GM13977 (cell line): ENCODE measurements at places on chromosomes 1 and 21.

DNA sequence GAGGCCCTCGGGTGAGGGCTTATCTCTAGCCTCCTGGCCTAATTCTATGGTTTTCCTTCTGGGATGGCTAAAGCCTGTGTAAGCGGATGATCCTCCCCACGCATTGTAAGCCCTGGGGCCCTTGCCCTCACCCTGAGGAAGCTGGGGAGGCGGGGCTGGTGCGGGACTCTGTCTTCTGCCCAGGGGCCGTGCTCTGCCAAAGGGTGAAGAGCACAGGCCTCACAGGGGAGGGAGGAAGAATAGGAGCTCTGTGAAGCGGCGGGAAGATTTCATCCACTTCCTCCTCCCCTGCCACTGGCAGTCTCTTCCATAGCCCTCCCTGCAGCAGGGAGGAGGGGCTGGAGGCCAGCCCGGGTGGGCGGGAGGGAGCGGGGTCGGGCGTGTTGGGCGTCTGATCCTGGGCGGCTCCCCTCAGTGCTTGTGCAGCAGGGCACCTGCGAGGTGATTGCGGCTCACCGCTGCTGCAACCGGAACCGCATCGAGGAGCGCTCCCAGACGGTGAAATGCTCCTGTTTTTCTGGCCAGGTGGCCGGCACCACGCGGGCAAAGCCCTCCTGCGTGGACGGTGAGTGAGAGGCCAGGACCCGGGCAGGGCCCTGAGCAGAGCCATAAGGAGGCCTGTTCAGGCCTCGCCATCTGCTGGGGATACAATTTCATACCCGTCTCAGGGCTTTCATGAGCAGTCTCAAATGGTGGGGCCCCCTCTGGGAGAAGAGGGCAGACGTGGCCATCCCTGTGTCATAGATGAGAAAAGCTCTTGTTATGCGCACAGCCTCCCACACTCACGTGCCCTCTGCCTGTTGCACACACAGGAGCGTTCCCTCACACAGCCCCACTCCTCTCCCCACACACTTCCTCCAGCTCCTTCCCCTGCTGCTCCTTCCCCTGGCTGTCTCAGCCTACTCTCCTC lies 7.7 kb upstream of the PPM1J start:
- no peak for DNase-seq

GRCh38 chr1:88698764-88699163 lies 14.7 kb downstream of the PKN2 start:
- no peak for DNase-seq

- DNase-seq, result no peak
These were observed 58.3 kb downstream of the UBIAD1 start for GRCh38 chr1:11331036-11331944.

DNA sequence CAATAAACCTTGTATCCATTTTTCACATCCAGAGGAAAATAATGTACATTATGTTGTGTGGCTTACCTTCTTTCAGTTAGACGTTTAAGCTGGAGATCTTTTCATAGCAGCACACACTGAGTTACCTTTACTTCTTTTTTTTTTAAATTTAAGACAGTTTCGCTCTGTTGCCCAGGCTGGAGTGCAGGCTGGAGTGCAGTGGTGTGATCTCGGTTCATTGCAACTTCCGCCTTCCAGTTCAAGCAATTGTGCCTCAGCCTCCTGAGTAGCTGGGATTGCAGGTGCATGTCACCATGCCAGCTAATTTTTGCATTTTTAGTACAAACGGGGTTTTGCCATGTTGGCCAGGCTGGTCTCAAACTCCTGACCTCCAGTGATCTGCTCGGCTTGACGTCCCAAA lies 7.4 kb upstream of the CAMTA1 start:
- DNase-seq, result no peak

GRCh38 chr1:226210571-226211176 lies 12.8 kb upstream of the MIXL1 start:
- DNase-seq, result no peak

GRCh38 chr1:151868486-151868885 lies 15.0 kb upstream of the THEM5 start:
- no peak for DNase-seq

DNA sequence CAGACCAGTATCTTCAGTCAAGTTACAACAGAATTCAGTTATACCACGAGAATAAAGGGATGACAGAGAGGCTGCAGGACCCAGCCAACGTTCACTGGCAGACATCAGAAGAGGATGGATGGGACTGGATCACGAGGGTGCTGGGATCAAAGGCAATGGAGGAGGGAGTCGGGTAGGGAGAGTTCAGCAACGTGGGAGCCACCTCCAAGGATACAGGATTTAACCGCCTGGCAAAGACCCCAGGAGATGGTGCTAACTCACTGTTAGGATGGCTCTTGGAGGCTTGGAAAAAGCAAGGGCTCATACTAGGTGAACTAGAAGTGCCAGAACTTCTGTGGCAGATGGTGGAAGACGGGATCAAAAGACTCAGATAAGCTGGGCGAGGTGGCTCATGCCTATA lies 99.1 kb upstream of the DISP3 start:
- DNase-seq, result no peak

- DNase-seq, result no peak
These were observed 173.7 kb downstream of the KCNJ6 start for GRCh38 chr21:37742532-37742931.

DNA sequence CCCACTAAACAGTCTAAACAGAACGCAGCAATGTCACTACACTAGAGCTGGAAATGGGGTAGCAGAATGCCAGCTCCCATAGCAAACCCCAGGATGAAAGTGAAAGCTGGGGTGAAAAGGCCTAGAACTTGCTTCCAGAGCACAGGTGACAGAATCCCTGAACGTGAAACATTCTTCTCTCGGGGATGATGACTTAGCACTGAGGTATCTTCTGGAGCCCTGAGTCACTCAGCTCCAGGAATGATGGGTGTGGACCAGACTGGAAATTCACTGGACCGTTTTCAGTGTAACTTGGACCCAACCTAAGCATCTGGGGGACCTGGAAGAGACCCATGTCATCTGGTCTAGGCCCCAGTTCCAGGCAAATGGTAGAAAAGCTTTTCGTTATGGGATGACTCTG lies 108.9 kb downstream of the CDC7 start:
- DNase-seq, result no peak

- DNase-seq, result no peak
These were observed 26.8 kb downstream of the IFFO2 start for GRCh38 chr1:18929686-18930085.

GRCh38 chr1:3992103-3992556 lies 92.1 kb upstream of the C1orf174 start:
- DNase-seq, result no peak

GRCh38 chr1:202362212-202362611 lies 13.7 kb downstream of the PPP1R12B start:
- DNase-seq, result no peak

DNA sequence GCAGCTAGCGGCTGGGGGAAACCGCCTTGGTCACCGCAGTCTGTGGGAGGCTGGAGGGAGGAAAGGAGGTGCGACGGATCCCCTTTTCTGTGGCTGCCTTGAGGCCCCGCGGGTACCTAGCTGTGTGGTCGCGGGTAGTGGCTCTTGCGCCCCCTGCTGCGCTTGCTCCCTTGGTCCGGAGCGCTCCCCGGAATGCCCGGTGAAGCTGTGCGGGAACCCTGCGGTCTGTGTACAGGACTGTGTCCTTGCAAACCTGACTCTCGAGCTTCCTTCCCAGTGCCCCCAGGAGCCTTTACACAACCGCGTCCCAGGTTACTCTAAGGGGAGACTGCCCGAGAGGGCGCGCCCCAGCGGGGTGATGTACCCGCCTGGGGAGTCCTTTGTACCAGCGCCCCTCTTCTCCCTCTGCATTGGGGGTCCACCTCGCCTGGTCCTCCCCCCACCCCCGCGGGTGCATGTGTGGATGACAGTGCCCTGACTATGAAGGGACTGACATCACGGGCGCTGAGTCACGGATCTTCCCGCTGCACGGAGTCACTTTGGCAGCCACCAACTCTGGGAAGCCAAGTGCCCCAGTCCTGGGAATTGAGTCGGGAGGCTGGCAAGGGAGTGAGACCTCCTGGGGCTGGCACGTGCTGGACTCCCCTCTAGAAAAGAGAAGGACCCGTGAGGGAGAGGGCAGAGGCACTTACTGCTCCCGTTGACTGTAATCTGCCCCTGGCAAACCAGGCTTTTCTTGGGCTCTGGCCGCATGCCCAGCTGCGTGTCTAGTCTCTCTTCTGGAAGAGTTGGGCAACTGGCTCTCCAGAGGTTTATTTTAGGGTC lies 816 bp downstream of the IL6R start:
- no peak for DNase-seq

DNA sequence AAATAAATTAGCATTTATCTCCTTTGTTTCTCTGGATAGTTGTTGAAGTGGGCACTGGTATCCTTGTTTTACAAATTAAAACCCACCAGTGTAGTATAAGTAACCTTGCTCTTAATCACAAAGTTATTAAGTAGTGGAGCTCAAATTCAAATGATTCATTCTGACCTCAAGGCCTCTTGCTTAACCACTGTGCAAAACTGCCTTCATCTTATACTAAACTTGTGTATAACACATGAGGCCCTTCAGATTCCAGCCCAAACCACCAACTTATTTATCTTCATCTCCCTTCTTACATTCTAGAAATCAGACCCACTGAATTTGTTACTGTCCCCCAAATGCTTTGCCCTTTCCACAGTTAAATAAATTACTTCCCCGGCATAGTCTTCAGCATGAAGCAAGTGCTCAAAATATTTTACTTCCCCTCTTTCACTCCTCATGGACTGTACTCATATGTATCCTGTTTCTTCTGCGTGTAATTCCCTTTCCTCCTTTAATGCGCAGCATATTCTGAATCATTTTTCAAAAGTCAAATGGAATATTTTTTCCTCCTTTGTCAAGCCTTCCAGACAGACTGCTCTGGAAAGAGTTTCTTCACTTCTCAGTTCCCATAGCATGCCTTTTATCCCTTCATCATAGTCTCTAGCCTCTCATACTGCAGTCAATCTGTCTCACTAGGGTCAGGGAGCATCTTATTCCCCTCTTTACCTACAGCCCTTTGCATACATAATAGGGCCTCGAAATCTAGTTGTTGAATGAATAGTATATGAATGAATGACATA lies 19.0 kb upstream of the DNASE2B start:
- DNase-seq, result no peak

DNA sequence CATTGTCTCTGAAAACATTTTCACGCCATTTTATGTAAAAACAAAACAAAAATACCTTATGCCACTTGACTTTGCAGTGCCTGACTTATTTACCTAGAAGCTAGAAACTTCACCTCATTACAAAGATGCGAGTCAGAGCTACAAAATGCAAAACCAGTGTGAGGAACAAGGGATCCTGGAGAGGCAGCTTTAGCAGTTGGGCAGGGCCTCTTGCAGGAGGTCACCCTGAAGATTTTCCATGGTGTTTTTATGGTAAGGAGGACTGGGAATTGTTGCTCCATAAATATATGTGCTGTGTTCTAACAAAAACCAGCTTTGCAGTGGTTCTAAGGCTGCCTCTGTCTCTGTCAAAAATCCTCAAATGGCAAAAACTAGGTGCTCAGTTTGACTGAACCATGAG lies 36.4 kb upstream of the TARBP1 start:
- DNase-seq, result no peak

- DNase-seq, result no peak
These were observed 54.3 kb downstream of the ZNF697 start for GRCh38 chr1:119593805-119594204.

- no peak for DNase-seq
These were observed 100.8 kb upstream of the C1orf174 start for GRCh38 chr1:4000811-4001251.

GRCh38 chr1:108880850-108881249 lies 4.1 kb downstream of the GPSM2 start:
- no peak for DNase-seq

GRCh38 chr21:15894596-15894995 lies 164.8 kb downstream of the USP25 start:
- DNase-seq, result no peak

- DNase-seq, result no peak
These were observed 7.2 kb downstream of the THEMIS2 start for GRCh38 chr1:27879374-27880082.

- no peak for DNase-seq
These were observed 55.0 kb downstream of the TTC3 start for GRCh38 chr21:37128076-37128475.

DNA sequence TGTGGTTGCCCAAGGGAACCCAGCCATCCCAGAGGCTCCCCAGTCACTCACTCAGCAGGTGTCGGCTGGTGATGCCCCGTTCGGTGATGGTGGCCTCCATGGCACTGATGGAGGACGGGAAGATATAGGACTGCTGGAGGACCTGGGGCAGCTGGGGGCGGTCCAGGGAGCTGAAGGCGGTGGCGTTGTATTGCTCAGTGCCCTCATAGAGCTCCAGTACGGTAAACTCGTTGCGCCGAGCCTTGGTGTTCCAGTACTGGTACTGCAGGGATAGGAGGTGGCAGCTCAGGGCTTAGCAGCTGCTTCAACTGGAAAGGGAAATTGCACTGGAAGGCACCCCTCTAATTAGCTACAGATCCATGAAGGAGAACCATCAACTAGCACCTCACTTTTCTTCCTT lies 12.5 kb upstream of the UBR4 start:
- no peak for DNase-seq

GRCh38 chr1:226603858-226604559 lies 55.4 kb downstream of the STUM start:
- DNase-seq, result no peak

DNA sequence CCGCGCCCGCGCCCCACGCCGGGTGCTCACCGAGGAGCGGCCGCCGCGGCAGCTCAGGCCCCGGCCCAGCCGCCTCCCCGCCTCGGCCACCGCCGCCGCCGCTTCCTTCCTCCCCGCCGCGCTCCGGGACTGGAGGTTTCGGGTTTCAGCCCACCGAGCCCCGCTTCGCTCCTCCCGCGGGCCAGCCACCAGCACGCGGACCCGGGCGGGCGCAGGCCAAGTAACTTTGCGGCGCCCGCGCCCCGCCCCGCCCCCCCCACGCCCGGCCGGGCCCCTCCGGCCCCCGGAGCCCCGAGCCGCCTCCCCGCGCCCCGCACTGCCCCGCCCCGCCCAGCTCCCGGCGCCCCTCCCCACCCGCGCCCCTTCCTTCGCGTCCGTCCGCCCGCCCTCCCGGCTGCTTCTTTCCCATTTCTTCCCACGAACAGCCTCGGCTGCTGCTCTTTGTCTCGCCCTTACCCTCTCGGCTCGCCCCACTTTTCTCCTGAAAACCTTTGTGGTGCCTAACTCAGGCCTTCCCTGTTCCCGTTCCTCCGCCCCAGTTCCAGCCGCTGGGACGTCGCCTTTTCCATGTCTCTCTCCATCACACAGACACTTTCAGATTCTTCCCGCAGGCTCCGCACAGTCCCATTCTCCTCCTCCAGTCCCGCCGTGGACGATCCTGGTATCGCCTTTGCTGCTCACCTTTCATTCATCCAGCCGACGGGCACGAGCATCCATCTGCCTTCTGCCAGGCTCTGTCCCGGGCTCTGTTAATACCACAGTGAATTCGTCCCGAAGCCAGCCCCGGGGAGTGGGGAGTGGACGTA lies at the start of gene GPR161:
GPR161 (minus strand) TSS at position 222 of the 806 bp plus-strand sequence. CDS start 32,080 bp downstream, outside the sequence.
- peak; percentile 44 for DNase-seq

- DNase-seq, result no peak
These were observed 4.4 kb downstream of the CITED4 start for GRCh38 chr1:40857737-40858136.

- no peak for DNase-seq
These were observed 149.5 kb downstream of the NOS1AP start for GRCh38 chr1:162218975-162219374.

DNA sequence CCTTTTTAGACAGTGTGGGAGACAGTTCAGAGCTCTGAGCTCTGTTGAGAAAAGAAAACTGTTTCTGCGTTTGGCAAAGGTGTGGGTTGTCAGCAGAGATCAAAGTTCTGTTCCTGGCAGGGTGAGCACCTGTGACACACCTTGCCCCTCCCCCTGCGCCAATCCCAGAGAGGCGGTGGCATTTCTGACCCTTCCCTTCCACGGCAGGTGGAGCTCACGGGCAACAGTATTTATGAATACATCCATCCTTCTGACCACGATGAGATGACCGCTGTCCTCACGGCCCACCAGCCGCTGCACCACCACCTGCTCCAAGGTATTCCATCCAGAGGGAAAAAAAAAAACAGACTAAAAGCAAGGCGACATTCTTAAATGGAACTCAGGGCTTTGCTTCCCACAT lies 20.7 kb downstream of the SIM2 start:
- DNase-seq, result no peak
